ENCODE measurements at places on chromosomes 4 and X. TPM values are rescaled to one million over a fixed set of nuclear protein-coding genes. Genes with fewer than 3 reads are reported as not detected.

FGG gene
- polyA plus RNA-seq: not detected

SLC9B1 gene
- 3.4 TPM for polyA plus RNA-seq

CLDN34 gene
- not detected for polyA plus RNA-seq

GYPE gene
- 2.5 TPM for polyA plus RNA-seq

CT55 gene
- polyA plus RNA-seq: 0.30 TPM

ARL13A gene
- 0.42 TPM for polyA plus RNA-seq

ENPP6 gene
- 9.3 TPM for polyA plus RNA-seq

CCNB3 gene
- polyA plus RNA-seq: 0.99 TPM

TMSB15C gene
- polyA plus RNA-seq: 13.7 TPM

USP9X gene
- 74.2 TPM for polyA plus RNA-seq

IGSF1 gene
- 23.6 TPM for polyA plus RNA-seq

NEXMIF gene
- 2.7 TPM for polyA plus RNA-seq

PCDH18 gene
- polyA plus RNA-seq: 156 TPM

AFP gene
- 1,323 TPM for polyA plus RNA-seq

PCDH7 gene
- 21.7 TPM for polyA plus RNA-seq

ALAS2 gene
- 13.5 TPM for polyA plus RNA-seq

NOCT gene
- 6.3 TPM for polyA plus RNA-seq

NOX1 gene
- 0.69 TPM for polyA plus RNA-seq

TEX13B gene
- not detected for polyA plus RNA-seq

DUSP9 gene
- polyA plus RNA-seq: 46.8 TPM

GAR1 gene
- polyA plus RNA-seq: 49.8 TPM

L1CAM gene
- polyA plus RNA-seq: 57.4 TPM

ADGRL3 gene
- 28.9 TPM for polyA plus RNA-seq

CNKSR2 gene
- 1.5 TPM for polyA plus RNA-seq

XAGE5 gene
- polyA plus RNA-seq: not detected

RTL5 gene
- polyA plus RNA-seq: 21.4 TPM

PPA2 gene
- polyA plus RNA-seq: 96.4 TPM

PPP4R3C gene
- not detected for polyA plus RNA-seq

TLR6 gene
- 0.57 TPM for polyA plus RNA-seq

CT45A8 gene
- polyA plus RNA-seq: not detected

UCP1 gene
- 0.14 TPM for polyA plus RNA-seq

STK26 gene
- 12.4 TPM for polyA plus RNA-seq

RGS12 gene
- polyA plus RNA-seq: 48.8 TPM

UGT2B15 gene
- not detected for polyA plus RNA-seq

NBDY gene
- polyA plus RNA-seq: 100 TPM

SRPX gene
- 18.7 TPM for polyA plus RNA-seq

OPRPN gene
- polyA plus RNA-seq: not detected

SPANXB1 gene
- polyA plus RNA-seq: not detected

C1QTNF7 gene
- 24.5 TPM for polyA plus RNA-seq

FGF5 gene
- polyA plus RNA-seq: not detected

TRIML1 gene
- not detected for polyA plus RNA-seq

DMD gene
- 17.3 TPM for polyA plus RNA-seq

OTUD6A gene
- not detected for polyA plus RNA-seq

CCDC120 gene
- polyA plus RNA-seq: 12.0 TPM

RTL3 gene
- polyA plus RNA-seq: not detected

SAGE1 gene
- not detected for polyA plus RNA-seq

CFAP299 gene
- 0.45 TPM for polyA plus RNA-seq

VCX3A gene
- 0.20 TPM for polyA plus RNA-seq

RTL9 gene
- polyA plus RNA-seq: 0.19 TPM

FHDC1 gene
- polyA plus RNA-seq: 4.4 TPM

TBX22 gene
- 3.7 TPM for polyA plus RNA-seq

All from renal cortex interstitium (tissue), 15 donors.